Fibroblast of mammary gland (primary cell): ENCODE measurements at places on chromosomes 6 and 20.

GRCh38 chr20:57097245-57097915 is 169.1 kb downstream of the BMP7 start:
- no peak for DNase-seq

- no peak for DNase-seq
Measured at GRCh38 chr20:22307409-22307808, 277.0 kb downstream of the FOXA2 start.

- DNase-seq: no peak
Measured at GRCh38 chr20:59643615-59644061, 39.3 kb downstream of the PHACTR3 start.

- peak; percentile 74 for DNase-seq
Measured at GRCh38 chr20:23061734-23062561, 12.5 kb upstream of the THBD start.

DNA sequence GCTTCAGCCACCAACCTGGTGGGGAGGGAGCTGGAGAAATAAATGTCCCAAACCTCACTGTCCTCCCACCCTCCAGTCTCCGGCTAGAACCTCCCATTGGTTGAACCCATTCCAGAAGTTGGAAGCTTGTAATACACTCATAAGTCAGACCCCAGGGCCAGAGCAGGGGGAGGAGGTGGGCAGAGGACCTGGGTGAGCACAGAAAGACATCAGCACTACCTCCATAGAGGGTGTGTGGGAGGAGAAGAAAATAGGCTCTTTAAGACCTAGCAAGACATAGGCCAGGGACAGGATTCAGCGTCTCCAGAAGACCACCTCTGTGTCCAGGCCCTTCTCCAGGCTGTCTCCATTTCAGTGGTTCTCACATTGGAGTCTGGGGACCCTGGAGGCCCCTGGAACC is 73.3 kb upstream of the TOP1 start:
- no peak for DNase-seq
